ENCODE measurements at places on chromosomes 16 and 17.

DNA sequence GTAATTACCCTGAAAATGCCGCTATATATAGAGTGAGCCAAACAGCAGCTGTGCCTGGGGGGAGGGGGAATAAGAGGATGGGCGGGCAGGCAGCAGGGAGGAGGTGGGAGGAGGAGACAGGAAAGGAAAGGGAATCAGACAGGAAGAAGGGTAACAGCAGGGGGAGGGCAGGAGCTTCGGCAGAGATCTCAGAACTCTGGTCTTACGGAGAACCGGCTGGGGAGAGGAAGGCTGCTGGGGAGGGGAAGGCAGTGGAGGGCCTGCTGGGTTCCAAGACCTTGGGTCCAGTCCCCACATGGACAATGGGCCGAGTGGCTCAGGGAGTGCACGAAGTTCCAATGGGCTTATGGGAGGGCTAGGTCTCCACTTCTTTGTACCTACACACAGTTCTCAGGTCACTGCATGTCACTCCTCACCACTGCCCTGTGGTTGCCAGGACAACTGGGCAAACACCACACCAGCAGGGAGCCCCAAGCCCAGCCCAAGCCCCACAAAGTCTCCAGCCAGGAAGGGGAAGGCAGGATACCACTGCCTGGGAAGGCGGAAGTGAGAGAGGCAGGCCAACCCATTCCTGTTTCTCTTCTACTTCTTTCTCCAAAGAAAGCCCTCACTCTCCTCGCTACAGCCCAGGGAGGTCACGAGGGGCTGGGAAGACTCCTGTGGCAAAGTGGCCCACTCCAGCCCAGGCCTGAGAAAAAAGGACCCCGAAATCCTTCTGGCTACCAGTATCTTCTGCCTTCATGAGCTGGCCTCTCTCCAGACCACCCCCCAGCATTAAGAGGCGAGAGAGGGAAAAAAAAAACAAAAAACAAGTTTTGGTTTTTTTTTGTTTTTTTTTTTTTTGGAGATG is 25.3 kb downstream of the G6PC3 start:
- peak; percentile 74 for DNase-seq

DNA sequence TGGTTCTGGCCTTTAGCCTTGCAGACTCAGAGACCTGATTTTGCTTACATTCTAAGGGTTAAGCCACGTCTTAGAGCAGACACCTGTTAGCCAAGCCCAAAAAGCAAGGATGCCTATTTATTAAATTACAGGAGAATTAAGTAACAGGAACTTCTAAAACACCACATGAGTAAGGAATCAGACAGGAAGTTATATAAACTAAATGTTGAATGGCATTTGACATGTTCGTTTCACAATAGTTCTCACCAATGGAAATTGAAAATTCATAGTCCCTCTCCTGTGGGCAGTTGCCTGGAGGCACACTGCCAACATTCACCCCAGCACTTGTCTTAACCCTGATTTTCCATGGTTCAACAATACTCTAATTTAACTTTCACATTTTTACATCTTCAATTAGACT is 9.0 kb downstream of the KRTAP9-7 start:
- no peak for DNase-seq

DNA sequence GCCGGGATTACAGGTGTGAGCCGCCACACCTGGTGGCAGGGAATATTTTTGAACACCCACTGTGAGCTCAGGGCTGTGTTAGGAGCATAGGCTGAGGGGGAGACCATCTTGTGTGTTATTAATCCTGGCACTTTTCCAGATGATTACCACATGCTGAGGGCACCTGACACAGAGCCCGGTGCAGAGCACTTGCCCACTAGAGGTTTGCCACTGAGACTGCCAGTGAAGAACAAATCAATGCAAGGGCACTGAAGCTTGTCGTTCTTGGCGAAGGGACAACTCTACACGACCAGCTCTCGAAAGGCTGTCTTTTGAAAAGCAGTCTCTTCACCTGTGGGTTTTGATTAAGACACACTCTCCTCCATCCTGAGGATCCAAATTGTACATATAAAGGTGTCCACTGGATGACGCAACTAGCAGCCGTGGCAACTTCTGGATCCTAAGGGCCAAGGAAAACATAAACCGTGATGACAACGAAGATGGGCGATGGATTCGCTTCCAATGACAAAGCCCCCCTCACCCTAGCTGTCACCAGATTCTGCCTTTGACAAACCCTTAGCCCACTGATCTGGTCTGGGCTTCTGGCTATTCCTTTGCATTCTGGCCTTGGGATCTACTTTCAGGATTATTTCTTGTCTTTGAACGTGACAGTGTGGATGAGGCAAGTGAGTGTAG is 28.7 kb downstream of the WIPI1 start:
- DNase-seq = no peak

GRCh38 chr16:75789237-75789636 is 62.9 kb upstream of the CPHXL start:
- DNase-seq = no peak

DNA sequence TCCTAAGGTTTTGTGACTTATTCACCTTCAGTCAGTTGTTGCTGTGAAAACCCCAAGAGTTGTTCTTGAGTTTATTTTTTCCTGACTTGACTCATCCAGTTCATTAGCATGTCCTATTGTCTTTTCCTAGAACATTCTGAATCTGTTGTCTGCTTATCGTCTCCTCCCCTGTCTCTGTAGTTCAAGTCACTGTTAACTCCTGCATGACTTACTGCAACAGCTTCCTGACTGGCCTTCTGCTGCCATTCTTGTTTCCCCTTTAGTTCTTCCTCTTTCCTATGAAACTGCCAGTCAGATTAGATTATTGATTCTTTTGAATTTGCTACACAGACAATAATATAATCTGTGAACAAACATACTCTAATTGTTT is 161.5 kb downstream of the FTO start:
- no peak for DNase-seq

GRCh38 chr16:84514874-84515835 is 10.7 kb upstream of the MEAK7 start:
- DNase-seq = peak; percentile 41

DNA sequence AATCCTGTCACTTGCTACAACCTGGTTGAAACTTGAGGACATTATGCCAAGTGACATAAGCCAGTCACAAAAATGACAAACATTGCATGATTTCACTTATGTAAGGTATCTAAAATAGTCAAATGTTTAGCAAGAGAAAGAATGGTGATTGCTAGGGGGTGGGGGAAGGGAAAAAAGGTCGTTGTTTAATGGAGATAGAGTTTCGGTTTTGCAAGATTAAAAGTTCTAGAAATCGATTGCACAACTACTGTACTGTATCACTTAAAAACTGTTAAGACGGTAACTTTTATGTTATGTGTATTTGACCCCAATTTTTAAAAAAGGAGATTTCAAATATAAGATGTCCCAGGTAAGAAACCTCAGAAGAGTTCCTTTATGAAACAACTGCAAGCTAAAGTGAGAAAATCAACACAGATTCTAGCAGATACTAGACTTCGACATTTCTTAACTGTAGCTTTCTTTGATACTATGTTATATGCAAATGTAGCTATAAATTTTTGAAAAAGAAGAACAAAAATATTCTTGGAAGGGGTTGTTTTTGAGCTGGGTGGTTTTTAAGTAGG is 5.9 kb downstream of the MEOX1 start:
- DNase-seq = no peak

DNA sequence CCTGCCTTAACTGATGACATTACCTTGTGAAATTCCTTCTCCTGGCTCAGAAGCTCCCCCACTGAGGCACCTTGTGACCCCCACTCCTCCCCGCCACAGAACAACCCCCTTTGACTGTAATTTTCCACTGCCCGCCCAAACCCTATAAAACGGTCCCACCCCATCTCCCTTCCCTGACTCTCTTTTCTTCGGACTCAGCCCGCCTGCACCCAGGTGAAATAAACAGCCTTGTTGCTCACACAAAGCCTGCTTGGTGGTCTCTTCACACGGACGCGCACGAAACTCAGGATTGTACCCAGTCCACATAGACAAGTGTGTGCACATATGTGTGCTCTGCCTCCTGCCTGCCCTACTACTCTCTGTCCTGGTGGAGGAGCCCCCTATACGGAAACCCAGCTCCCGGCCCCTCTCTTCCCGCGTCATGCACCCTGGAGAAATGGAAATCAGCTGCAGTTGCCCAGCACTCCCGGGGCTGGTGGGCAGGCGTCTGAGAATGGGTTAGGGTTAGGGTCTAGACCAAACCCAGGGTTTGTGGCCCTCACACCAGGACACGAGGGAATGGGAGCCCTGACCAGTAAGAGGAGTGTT is 2.4 kb upstream of the RHBDF1 start:
- DNase-seq = no peak

- DNase-seq = peak; percentile 87
Measured at GRCh38 chr17:4948931-4949320, 596 bp upstream of the PFN1 start.

GRCh38 chr17:37111329-37111728 is 162.6 kb downstream of the AATF start:
- DNase-seq = no peak

- no peak for DNase-seq
Measured at GRCh38 chr16:60703096-60703495, 1333.1 kb downstream of the CDH8 start.

DNA sequence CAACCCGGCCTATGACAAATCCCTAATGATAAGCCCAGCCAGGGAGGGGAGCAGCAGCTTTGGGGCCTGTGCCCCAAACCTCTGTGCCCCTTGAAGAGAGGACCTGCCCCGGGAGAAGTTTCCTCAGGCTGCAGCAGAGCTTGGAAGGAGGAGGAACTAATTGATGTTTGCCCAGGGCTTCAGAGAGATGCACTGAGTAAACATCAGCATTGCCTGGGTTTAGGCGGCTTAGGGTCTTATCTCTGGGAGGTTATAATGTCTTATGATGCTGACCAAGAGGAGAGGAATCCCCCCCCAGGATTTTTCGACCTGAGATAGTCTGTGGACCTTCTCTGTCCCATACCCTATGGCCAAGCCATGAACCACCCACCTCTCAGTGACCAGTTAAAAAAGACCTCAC is 148.7 kb upstream of the SDK2 start:
- no peak for DNase-seq

DNA sequence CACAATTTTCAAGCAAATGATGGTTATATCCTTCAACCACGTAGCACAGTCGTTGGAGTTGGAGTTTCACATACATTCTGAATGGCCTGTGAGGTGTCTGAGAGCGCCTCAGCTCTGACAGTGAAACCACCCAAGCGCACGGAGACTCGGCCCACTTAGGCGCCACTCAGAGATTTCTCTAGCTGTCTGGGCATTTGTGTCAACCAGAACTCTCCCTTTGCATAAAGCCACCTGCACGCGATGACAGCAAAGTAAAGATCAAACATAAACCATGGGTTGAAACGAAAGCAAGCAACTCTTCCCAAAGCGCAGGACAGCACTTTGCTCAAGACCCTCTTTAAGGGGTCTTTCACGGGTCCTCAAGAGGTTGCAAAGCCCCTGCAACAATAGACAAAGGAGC is 533 bp downstream of the SLC6A4 start:
- DNase-seq = no peak

GRCh38 chr16:24858219-24859041 is 12.7 kb downstream of the SLC5A11 start:
- peak; percentile 59 for DNase-seq

GRCh38 chr17:4721203-4722135 is 9.8 kb upstream of the MED11 start:
- no peak for DNase-seq

GRCh38 chr17:9408868-9409829 is 166.5 kb downstream of the STX8 start:
- no peak for DNase-seq

- DNase-seq = no peak
Measured at GRCh38 chr17:82477934-82478333, 19.4 kb downstream of the NARF start.

- peak; percentile 58 for DNase-seq
Measured at GRCh38 chr17:78133971-78134898, 3.7 kb downstream of the TMC8 start.

GRCh38 chr17:17408236-17408794 is 68.5 kb upstream of the MED9 start:
- DNase-seq = no peak

GRCh38 chr17:28112606-28113005 is 70.1 kb downstream of the NLK start:
- no peak for DNase-seq

DNA sequence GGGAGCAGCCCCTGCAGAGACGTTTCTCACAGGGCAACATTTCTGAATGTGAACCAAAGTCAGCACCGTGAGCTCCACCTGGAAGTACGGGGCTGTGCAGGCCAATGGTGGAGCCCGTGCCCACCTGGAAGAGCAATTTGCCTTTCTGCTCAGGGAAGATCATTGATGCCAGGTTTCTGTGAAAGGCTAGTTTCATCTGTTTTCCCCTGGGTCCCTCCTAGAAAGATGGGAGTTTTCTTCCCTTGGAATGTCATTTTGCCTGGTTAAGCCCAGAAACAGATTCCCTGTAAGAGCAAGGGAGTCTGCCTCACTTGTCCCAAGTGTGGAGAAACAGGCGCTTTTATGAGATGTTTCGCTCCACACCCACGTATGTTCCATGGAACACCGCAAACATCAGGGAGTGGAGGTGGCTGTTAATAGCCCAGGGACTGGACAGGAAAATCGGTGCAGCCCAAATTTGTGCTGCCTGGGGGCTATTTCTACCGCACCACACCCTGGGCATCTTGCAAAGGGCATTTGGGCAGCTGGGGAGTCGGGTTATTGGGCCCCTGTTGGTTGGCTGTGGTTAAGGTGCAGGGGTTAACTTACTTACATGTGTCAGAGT is 2.6 kb downstream of the SLC6A4 start:
- DNase-seq = no peak

Measured in left cardiac atrium (tissue), 4 donors.